ENCODE measurements at places on chromosomes 5 and 9.

DNA sequence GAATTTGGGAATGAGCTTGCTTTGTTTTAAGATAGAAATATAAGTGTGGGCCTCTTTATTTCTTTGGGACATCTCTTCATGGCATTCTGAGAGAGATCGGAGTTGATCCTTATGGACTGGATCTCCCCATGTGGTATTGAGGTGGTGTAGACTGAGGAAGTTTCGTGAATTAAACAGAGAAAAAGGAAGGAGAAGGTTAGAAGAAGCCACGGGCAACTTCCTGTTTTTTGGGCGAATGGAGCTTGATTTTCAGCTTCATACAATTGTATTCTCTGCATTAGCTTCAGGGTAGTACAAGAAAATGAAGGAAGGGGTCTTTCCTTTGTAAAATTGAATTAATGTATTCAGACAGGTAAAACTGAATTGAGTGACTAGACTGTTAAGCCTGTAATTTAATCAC lies 70.5 kb upstream of the HMHB1 start:
- DNase-seq = no peak

DNA sequence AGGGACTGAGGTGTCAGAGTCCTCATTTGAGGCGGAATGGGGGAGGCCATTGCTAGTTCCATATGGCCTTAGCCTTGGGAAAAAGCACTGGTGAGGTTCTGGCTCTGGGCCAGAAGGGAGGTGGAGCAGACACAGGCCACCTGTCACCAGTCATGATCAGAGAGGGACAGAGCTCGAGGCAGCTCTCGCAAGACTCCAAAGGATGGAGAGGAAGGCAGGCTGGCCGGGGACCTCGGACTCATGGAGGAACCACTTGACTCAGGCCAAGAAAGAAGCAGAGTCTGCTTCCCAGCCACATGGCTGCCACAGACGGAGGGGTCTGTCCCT lies 29.2 kb upstream of the NSMF start:
- no peak for DNase-seq

DNA sequence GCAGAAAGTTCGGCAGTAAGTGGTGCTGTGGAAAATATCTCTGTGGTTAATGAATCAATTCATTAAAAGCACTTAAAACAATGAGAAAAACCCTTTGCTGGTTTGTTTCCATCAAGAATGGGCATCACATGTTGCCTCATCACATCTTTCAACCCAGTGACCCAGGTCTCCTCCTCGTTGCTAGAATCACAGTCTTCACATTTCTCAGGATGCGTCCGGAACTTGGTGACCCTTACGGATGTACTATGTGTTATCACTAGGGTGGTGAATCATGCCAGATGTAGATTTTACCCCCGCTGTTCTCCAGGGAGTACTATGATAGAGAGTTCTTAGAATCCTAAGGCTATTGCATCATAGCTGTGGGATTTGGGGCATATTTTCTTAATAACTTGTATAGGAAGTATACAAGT lies 217.9 kb upstream of the KLF4 start:
- DNase-seq = no peak

DNA sequence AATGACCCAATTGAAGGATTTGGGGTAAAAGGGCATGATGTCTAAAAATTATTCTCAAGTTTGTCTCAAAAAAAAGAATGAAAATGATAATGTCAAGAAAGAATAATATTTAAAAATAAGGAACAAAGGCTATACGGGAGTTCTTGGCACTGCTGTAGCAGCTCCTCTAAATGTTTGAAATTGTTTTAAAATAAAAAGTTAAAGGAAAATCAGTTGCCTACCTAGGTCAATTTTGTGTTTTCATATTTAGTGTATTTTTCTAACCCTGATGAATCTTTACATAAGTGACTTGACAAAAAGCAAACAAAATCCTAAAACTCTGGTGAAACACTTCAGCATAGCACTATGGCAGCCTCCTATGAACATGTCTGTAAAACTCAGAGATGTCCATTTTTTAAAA lies 56.4 kb downstream of the ALDH1A1 start:
- DNase-seq = no peak

DNA sequence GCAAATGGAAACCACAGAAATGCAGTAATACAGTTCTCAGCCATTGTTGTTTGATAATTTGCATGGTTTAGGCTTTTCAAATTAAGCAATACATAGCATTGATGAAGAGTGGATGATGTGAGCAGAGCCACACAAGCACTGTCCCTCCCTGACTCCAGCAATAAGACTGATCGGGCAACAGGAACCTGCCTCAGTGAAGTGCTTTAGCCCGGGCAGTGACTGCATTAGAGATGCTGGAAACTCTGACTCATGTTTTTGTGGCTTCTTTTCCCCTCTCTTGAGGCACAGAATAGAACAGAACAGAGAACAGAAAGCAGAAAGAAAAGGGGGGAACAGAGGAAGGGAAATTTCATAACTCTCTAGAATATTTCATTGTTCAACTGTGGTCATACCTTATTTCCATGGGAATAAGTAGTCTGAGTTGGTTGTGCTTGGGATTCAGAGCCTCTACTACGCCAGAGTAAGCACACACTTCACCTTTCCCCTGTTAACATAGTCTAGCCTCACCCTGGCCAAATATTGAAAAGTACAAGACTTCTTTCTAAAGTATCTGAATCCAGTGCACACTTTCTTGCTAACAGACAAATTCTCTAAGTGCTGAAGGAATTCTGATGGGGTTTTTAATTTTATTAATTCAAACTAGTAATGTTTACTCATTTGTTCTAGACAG lies 164.8 kb upstream of the VCAN start:
- no peak for DNase-seq

DNA sequence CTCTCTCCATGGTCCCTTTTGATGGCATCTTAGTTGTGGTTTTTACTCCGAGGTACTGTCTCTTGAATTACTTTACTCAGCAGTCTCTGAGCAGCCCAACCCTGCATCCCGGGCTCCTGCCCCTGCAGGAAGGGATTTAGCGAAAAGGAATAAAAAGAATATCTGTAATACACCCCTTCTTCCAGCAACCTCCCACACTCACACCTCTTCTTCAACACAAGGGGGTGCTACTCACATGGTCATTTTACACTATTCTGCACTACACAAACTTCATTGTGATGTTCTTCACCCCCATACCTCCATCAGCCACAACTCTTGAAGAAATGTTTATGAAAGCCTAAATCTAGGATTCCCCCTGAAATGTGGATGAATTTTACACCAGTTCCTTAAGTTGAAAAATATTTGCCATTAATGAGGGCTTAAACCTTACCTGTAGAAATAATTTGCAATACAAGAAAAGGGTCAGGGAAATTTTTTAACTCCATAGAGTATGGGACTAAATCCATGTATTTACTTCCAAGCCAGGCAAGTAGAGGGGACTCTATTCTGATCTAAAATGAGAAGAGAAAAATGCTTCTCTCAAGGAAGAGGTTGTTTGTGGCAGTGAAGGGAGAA lies 26.0 kb downstream of the TPD52L3 start:
- no peak for DNase-seq

DNA sequence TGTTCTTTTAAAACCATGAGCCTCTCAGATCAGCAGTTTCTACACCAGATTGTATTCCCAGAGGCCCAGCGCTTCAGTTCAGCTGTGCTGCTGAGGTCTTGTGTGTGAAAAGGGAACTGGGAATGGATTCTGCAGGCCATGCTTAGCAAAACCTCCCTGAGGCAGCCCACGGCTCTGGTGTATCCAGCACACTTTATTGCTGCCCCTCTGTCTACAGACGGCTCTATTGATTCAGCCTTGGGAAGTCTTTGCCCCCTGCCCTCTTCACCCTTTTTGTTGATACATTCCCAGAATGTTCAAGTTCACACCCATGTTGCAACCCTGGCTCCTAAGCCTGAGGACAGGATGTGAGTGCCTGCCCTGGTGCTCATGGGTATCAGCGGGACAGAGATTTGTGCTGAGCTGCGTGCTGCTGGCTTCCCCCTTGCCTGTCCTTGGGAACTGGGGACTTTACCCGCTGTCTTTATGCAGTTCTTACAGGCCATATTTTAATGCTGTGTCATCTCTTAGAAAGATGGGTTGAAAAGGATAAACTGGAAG lies 37.3 kb downstream of the ARHGAP26 start:
- no peak for DNase-seq

DNA sequence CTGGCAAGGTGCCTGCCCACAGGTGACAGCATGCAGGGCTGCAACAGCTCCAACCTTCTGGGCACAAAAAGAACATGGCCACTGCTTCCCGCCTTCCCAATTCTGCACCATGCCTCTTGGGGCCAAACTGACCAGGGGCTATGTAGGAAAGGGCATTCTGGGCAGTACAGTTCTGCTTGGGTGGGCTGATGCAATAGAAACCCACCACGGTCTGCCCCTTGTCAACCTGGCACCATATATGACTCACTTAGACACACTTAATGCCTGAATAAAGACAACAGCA lies 40.2 kb upstream of the FCN1 start:
- no peak for DNase-seq

- no peak for DNase-seq
These were observed 288.1 kb downstream of the ARL15 start for GRCh38 chr5:54022223-54022622.

- no peak for DNase-seq
These were observed 62.5 kb downstream of the COL23A1 start for GRCh38 chr5:178527458-178528307.

GRCh38 chr5:155128786-155129512 lies 115.4 kb downstream of the KIF4B start:
- no peak for DNase-seq

Measured in hypothalamus (tissue), 51 donors.